ENCODE measurements at places on chromosomes 4 and X. TPM values are rescaled to one million over a fixed set of nuclear protein-coding genes. Genes with fewer than 3 reads are reported as not detected.
A peak's percentile ranks its signal among the peaks of the same experiment; 100 is the strongest.

DNA sequence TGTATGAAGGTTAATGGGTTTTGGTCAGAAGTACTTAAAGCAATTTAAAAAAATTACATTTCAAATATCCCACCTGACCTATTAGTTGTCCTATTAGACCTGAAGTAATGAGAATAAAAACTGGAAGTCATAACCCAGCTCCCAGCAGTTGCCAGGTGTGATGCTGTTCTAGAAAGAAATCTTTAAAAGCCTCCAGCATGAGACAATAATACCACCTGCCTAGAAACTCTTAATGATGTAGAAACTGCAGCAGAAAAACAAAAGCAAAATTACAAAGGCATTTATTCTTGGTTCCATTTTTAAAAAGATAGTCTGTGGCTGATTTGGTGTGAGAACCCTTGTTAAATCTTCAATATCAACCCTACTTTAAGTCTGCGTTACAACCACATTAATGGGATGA lies 1137.7 kb upstream of the TENM3 start:
- no peak for DNase-seq

GRCh38 chrX:57270980-57271379 lies 15.5 kb upstream of the FAAH2 start:
- no peak for DNase-seq

DNA sequence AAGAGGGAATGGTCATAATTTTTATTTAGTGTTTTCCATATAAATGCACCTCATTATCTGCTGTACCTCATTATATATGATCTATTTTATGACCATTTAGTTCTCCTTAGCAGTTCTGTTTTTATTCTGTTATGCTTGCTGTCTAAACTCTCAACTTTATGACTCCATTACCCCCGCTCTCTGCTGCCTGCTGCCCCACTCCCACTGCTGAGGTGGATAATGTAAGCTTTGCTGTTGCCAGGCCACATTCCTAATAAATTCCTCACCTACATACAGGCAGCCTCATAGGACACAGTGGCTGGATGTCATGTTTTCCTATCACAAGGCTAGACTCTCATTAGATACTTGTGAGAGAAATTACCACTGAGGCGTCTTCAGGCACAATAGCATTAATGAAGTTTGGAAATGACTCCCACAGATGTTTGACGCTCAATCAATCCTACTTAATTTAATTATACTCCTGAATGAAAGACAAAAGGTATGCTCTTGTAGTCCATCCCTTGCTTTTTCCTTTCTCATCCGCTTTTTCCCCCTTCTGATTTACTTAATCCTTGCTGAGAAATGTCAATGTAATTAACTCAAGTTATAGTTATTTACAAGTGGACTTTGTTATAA lies 497.5 kb upstream of the IGFBP7 start:
- DNase-seq, result no peak

DNA sequence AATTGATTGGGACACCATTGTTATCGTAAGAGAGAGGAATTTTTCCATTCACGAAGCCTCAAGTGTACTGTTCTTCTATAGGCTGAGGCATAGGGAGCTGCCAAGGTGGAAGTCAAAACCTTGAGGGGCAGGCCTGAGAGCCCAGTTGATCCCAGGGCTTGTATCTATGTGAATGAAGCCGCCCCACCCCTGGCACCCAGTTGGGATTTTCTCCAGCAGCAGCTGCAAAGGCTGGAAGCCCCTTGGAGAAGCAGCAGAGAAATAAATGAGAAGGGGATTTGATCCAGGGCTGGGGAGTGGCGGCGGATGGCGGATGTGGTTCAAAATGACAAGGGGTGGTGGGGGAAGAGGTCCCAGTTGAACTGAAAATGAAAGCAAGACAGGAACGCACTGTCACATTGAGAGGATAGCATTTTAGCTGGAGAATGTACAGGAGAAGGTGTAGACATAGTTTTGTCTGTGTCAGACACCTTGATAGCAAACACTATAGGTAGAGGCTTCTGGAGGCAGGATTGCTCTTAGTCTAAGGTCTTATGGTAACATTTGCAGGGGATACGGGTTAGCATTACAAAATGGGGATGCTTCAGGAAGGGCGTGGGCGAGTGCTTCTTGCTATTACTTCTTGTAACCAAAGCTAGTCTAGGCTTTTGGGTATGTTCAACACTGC lies 32.6 kb downstream of the DOCK11 start:
- DNase-seq, result no peak

GRCh38 chr4:53929955-53930798 lies 134.2 kb downstream of the CHIC2 start:
- DNase-seq, result peak; percentile 92

DNA sequence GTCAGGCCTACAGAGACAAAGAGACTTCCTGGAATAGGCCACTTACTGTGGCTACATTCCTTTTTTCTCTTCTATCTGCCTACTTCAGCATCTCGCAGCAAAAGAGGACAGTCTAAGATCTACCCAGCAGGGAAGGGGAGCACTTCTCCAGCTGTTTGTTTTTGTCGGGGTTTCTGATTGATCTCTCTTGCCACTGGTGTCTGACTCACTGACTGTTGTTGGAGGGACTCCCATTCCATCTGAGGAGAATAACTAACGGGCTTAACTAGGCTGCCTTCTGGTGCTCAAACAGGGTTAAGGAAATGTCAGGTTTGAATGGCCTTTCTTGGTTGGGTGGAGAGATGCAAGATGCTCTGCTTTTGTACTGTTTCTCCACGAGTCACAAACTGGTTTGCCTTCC lies 100.2 kb upstream of the TMEM164 start:
- no peak for DNase-seq

GRCh38 chr4:77619408-77619807 lies 13.8 kb downstream of the CXCL13 start:
- no peak for DNase-seq

- DNase-seq, result peak; percentile 77
Measured at GRCh38 chr4:109560687-109561461, 828 bp downstream of the MCUB start.

- DNase-seq, result no peak
Measured at GRCh38 chrX:57044245-57044644, 48.9 kb upstream of the SPIN3 start.

DNA sequence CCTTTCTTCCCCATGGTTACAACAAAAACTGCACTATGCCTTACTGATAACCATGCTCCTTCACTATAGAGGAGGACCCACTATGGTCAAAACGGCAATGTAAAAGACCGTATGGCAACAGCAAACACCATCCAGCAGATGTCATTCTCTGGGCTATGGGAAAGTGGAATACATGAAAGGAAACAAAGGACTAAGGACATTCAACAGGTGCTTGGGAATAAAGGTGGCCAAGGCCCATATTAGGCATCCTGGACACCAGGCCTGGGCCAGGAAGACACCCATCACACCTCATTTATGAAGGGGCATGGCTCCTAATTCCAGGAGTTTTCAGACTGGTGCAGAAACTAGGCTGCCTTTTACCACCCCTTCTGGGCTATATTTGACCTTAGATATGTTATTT lies 268.4 kb downstream of the PPP3CA start:
- DNase-seq, result no peak

- no peak for DNase-seq
Measured at GRCh38 chr4:128332081-128332480, 44.5 kb upstream of the PGRMC2 start.

DNA sequence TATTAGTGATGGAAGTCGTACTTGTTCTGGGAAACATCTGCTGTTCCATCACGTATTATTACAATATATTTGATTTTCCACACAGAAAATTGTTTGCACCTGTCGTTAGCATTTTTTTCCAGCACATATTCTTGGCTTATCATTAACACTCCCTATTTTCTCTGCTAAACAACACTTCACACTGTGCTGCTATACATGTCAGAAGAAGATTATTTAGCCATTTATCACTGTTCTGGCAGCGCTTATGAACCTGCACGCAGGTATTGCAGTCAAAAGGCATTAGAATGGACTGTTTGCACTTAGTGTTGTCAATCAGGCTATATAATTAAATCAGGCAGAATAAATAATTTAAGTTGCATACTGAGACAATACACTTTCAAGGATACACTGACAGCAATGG lies 218.6 kb downstream of the CHM start:
- no peak for DNase-seq

- DNase-seq, result no peak
Measured at GRCh38 chrX:1587161-1587560, 4.2 kb upstream of the AKAP17A start.

DNA sequence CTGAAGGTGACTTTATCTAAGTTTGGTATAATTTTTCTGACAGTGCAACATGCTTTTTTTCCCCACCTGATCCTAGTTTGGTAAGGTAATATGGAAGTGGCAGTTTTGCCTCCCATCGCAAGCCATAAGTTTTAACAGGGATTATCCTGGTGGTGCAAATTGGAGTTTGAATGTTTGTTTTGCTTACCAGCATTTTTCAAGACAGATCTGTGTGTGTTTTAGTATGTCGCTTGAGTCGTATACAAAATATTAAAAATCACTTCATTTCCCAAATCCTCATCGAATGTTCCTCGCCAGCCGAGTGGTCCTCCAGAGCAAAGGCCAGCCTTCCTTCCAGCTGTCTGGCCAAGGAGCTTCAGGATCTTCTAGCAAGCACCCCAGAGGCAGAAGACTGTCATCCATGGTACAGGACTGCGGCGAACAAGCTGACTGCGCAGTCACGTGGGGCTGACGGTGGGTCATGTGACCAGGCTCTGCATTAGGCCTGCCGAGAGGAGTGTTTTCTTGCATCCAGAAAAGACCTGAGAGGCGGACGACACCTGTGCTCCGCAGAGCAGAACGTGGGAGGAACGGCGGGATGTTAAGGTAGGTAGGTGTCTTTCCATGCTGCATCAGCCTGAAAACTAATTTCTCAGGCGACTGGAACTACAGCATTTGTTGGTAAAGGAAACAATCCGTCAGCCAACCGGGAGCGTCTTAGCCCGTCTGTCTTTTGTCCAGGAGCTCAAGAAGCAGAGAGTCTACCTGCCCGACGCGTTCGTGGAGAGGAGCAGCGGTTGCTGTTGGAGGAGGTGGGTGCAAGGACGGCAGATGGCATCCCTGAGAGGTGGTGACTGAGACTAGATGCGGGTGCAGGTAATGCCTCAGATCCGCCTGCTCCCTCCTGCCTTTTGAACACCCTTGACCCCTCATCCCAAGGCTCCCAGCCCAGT lies at the start of gene GPRASP3:
TSS of gene GPRASP3 (plus strand) at position 507 of the 932 bp plus-strand sequence. CDS start 28,253 bp downstream, outside the sequence.
- peak; percentile 45 for DNase-seq

- no peak for DNase-seq
Measured at GRCh38 chr4:117814277-117815246, 219.7 kb upstream of the NDST3 start.

- no peak for DNase-seq
Measured at GRCh38 chr4:77418333-77418732, 187.3 kb upstream of the CXCL13 start.

- peak; percentile 43 for DNase-seq
Measured at GRCh38 chr4:24488399-24489164, 95.8 kb downstream of the DHX15 start.

GRCh38 chr4:113467581-113467980 lies 294.0 kb downstream of the CAMK2D start:
- DNase-seq, result no peak

DNA sequence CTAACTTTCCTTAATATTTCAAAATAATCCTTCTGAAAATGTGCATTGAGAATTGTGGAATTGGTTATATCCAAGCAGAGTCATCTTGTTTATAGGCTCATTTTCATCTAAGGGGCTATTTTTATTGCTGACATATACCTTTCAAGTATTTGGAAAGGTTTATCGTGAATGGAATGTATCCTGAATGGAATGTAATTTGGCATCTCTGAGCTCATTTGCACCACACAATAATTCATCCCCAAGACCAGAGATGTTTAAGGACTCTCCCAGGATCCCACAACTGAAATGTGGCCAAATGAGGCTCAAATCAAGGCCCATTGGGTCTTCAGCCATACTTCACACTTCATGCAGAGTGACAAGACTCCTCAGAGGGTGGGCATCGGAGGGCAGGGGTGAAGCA lies 7.5 kb upstream of the SETD7 start:
- no peak for DNase-seq

DNA sequence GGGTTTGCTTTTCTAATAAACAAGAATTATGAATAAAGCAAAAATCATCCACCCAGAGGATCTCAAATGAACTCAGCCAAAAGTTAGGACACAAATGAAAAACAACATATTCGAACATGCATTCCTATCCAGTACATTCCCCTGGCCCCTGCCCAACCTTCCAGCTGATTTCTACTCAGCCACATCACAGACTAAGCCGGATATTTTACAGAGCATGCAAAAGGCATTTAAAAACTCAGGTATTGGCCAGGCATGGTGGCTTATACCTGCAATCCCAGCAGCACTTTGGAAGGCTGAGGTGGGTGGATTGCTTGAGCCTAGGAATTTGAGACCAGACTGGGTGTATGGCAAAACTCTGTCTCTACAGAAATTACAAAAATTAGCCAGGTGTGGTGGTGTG lies 54.6 kb downstream of the RELL1 start:
- DNase-seq, result no peak

- DNase-seq, result no peak
Measured at GRCh38 chr4:156718226-156718625, 253.4 kb downstream of the PDGFC start.

LAMTOR3 gene
- total RNA-seq, result 34.0 TPM

ZIC3 gene
- 2.4 TPM for total RNA-seq

CLDN34 gene
- 0.30 TPM for total RNA-seq

FAM47E gene
- 2.1 TPM for total RNA-seq

KLKB1 gene
- 0.20 TPM for total RNA-seq

APBB2 gene
- 82.9 TPM for total RNA-seq

HEPH gene
- 20.9 TPM for total RNA-seq
